ENCODE measurements at places on chromosomes 13 and 19.

GRCh38 chr19:6378041-6378440 lies 2.3 kb upstream of the PSPN start:
- DNase-seq: no peak

- no peak for DNase-seq
Observed at GRCh38 chr19:42284591-42285341, 15.7 kb downstream of the CIC start.

DNA sequence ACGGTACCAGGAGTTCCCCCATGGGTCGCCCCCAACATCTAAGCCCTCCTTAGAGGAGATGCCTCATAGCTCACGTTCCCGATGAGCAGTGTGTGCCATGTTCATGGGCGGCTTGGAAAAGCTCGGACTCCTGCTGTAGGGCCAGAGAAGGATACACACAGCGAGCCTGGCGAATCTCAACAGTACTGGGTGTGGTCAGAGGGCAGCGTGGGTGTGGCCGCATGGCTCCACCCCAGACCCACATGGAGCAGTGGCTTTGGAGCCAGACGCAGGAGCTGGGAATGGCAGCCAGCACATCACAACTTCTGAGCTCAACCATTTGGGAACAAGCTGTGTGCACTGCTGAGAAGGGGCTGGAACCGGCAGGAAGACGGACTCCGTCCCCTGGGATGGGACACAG lies 15.6 kb downstream of the CAPS start:
- DNase-seq: no peak

- DNase-seq: no peak
Observed at GRCh38 chr19:37077501-37077933, 716 bp upstream of the ZNF420 start.

- DNase-seq: peak; percentile 95
Observed at GRCh38 chr19:36114721-36115452, at the start of gene POLR2I. TSS of gene POLR2I (minus strand) at chr19:36114875. CDS start at chr19:36114856, 19 bp downstream.

GRCh38 chr19:51489113-51489512 lies 10.8 kb downstream of the CEACAM18 start:
- no peak for DNase-seq

GRCh38 chr13:48400850-48401291 lies 12.0 kb downstream of the LPAR6 start:
- DNase-seq: no peak

DNA sequence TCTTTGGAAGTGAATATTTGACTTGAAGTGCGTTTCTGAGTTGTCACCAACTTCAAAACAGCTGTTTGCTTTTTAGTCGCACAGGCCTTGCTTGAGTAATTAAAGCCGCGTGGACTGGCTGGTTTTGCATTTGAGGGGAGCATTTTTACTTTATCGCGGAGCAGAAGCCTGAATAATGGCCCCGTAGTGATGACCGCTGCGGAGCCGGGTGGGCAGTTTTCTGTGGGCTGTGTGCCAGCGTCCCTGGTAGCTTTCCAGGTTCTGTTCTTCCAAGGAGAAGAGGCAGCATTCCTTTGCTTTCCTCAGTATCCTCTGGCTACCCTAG lies 1.1 kb downstream of the NAA16 start:
- no peak for DNase-seq

GRCh38 chr13:112894423-112894672 lies 74.7 kb upstream of the MCF2L start:
- DNase-seq: no peak

DNA sequence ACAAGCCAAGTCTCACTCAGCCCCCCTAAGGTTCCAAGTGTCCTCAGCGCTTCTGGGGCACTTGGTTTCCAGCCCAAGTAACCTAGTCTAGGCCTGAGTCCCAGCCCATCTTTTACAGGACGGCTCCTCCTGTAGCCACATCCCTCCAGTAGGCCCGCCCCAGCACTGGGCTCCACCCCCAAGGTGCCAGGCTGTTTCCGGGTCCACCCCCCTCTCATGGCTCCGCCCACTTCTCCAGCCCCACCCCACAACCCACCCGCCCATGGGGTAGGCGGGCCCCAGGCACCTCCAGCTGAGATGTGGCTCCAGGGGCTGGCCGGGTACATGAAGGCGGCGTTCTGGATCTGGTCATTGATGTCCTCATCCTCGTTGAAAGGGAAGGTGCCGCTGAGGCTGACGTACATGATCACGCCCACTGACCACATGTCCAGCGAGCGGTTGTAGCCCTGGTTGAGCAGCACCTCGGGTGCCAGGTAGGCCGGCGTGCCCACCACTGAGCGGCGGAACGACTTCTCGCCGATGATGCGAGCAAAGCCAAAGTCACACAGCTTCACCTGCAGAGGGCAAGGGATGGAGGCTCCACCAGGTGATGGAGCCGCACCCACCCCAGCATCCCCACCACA lies 17.2 kb upstream of the DACT3 start:
- peak; percentile 69 for DNase-seq

- DNase-seq: no peak
Observed at GRCh38 chr19:3366753-3367627, 607 bp downstream of the NFIC start.

GRCh38 chr13:106523576-106523975 lies 11.9 kb downstream of the EFNB2 start:
- DNase-seq: no peak

GRCh38 chr13:73603646-73604045 lies 530.6 kb downstream of the KLF12 start:
- no peak for DNase-seq

GRCh38 chr13:66296328-66296727 lies 933.8 kb downstream of the PCDH9 start:
- no peak for DNase-seq

DNA sequence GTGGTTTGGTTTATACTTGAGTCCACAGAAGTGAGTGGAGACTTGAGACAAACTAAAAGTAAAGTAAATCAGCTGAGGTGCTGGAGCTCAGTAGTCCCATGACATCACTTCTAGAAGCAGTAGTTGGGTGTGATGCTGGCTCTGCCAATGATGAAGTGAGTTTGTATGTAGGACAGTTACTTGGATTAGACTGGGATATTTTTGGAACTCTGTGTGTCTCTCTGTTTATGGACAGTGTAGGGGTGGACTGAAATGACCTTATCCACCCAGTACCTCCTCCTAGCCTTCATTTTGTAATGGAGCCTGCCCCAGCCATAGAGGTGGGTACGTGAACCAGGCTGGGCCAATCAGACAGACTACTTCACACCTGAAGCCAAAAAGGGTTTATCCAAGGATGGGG lies 52.2 kb downstream of the POLR1D start:
- DNase-seq: no peak

All from activated CD4-positive, CD25-positive, alpha-beta regulatory T cell treated with anti-CD3 and anti-CD28 coated beads, Interleukin-2, amount 50 U/mL, for 72 hours (primary cell).